ENCODE measurements at places on chromosomes 5 and 9.

DNA sequence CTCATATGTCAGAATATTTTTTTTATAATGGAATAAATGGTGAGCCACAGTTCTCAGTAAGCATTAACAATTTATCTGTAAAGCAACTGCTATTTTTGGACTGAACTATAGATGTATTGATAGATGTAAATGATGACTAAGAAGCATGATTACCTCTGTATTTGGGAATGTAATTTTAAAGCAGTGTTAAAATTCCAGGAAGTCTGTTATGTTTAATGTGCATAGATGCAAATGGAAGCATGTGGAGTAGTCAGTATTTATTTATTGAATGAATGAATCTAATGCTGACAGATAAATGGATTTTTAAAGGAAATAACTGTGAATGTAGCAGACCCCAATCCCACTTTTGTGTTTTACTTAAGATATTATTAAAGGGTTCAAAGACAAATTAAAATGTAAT lies 95.0 kb downstream of the ATG10 start:
- no peak for DNase-seq

DNA sequence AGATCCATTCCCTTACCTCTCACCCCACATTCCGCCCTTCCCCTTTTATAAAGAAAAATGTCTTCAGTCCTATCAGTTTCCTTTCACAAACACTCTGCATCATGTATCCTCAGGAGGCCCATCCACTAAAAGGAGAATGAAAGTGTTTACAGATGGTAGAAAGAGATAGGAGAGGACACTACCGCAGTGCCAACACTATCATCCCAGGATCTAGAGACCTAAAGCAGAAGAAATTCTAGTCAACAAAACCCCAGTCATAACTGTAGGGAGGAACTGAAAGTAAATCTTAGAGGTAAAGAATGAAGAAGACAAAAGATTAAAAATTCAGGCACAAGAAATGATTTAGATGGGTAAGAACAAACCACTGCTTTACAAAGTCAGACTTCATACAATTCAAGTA lies 114.1 kb downstream of the MLLT3 start:
- no peak for DNase-seq

DNA sequence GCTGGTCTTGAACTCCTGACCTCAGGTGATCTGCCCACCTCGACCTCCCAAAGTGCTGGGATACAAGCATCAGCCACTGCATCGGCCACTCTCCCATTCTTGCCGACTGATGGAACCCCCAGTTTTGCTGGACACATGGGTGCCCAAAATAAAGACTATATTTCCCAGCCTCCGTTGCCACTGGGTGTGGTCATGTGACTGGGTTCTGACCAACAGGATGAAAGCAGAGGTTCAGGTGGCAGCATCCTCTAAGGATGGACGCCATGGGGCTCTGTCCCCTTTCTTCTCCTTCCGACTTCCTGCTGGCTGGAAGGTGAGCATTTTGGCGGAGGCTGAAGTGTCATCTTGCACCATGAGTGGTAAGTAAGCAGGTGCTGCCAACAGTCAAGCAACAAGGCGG lies 10.3 kb downstream of the PDLIM7 start:
- DNase-seq = no peak

DNA sequence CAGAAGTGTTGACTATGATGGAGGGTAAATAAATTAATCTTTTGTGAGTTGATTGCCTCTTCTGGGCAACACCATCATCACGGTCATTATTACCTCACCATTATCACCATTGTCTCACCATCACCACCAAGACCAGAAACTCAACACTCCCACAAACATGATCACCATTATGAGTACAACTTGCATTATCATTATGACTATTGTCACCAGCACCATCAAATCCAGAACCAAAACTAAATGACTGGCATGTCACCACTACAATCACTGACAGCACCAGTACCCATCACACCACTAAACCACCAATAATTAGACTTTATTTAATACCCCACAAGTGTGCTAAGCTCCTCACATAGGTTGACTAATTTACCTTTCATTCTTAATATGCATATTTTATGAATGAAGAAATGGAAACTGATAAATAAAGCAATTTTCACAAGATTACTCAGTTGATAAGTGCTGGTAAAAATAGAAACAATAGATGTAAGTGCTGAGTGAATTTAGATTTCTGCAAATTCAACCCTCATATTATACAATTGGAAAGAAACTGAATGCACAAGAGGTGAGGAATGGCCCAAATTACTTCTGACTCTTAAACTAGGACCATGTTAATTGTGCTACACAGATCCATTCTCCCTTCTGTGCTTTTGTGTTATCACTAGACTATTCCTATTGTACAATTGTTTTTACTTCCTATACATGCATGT lies 517.8 kb upstream of the PAPPA start:
- no peak for DNase-seq

DNA sequence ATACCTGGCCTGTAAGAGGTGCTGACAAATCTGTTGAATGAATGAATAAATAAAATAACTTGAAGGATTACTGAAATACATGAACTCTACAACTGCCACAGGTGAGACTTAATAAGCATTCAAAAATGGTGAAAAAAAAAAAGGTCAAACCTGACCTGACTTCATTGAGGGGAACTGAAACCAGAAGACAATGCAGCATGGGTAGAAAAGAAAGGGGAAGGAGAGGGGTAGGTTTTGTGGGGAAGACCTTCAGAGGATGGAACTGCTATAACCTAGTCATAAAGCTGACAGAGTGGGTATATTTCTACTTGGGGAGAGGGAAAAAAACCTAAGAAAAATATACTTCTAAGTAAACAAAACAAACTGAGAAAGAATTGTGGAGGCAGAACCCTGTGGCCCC lies 56.6 kb downstream of the RASEF start:
- DNase-seq = no peak

DNA sequence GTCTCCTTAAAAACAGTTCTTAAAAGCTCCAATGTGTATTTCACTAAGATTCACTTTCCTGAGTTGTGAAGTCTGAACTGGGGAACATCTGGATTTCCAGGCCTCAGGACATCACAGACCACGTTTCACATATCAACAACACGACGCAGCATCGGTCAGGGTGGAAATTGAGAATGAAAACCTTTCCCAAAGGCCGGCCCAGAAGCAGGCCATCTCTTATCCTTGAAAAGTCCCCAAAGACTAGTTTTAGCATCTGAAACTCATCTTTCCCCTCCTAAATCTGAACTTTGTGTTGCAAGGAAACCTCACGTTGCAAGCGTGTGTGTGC lies 96.4 kb upstream of the COL5A1 start:
- no peak for DNase-seq

- DNase-seq = no peak
Observed at GRCh38 chr9:96852676-96853075, 1.6 kb downstream of the ZNF782 start.
